ENCODE measurements at places on chromosomes 4 and X.

DNA sequence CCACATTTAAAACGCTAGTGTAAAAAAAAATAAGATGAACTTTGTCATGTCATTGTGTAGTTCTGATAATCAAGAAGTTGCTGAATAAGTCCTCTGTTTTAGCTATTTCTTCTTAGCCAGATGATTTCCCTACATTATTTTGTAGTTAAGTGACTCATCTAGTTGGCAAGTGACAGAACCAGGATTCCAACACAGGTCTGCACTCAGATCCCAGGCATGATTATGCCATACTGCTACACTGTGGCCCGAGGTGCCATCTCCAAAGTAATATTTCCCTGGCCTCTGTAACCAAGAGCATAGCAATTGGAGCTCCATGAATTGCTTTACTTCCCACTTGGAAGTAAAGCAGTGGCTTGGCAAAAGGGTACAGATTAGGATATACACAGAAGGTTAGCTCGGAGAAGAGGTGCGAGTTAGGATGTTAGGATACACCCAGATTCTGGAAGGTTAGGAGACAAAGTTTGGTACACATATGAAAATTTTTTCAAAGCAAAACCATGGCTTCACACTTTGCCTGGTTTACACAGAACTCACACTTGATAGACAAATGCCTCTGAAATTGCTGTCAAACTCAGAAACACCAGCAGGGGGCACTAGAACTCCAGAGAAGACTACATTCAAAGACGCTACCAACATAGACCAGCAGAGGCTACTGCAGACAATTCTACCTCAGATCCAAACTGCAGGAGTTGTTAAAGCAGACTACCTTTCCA lies 41.4 kb downstream of the SRPX2 start:
- DNase-seq = peak; percentile 79

DNA sequence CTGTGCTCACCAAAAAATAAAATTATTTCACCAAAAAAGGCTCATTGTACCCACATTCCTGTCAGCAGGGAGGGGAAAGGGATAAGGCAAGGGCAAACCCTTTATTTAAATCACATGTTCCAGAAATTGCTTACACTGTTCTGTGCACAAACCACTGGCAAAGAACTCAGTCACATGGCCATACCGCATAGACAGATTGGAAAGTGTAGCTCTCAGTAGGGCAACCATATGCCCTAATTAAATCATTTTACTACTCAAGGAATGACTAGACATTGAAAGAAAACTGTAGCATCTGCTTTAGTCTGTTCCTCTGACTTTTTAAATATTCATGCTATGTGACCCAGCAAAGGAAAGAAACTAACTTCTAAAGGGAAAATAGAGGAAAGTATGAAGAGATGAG lies 119.2 kb upstream of the FAM241A start:
- DNase-seq = no peak

GRCh38 chr4:20196476-20196875 lies 55.2 kb upstream of the SLIT2 start:
- DNase-seq = no peak

- no peak for DNase-seq
These were observed 667.2 kb downstream of the GRID2 start for GRCh38 chr4:92970996-92971395.

GRCh38 chr4:168325591-168325990 lies 7.0 kb upstream of the DDX60 start:
- no peak for DNase-seq

DNA sequence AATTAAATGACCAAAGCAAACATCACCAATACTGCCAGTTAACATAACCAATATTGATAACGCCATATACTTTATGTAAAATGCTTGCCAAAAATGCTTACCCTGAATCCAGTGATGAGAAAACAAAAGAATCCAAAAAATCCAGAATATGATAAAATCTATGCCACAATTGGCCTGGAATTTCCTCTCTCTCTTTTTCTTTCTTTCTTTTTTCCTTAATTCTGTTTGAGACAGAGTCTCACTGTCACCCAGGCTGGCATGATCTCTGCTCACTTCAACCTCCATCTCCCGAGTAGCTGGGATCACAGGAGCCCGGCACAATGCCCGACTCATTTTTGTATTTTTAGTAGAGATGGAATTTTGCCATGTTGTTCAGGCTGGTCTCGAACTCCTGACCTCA lies 9.8 kb upstream of the SLC7A11 start:
- DNase-seq = no peak

DNA sequence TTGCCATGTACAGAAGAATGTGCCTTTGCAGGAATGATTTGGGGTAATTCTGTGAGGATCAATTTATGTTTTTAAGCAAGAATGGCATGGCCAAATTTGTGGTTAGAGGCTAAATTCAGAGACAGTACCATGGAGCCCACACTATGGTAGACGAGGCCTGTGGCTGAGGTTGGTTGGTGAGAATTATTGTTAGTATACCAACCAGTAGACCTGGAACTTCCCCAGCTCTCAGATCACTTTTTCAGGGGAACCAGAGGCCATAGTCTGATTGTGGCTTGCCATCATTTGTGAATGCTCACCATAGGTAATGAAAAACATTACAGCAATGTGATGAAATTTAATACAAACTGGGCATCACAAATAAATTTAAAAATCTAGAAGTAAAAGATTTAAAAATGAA lies 56.3 kb downstream of the SHISA3 start:
- DNase-seq = no peak

GRCh38 chr4:186161138-186161537 lies 30.2 kb upstream of the CYP4V2 start:
- no peak for DNase-seq

DNA sequence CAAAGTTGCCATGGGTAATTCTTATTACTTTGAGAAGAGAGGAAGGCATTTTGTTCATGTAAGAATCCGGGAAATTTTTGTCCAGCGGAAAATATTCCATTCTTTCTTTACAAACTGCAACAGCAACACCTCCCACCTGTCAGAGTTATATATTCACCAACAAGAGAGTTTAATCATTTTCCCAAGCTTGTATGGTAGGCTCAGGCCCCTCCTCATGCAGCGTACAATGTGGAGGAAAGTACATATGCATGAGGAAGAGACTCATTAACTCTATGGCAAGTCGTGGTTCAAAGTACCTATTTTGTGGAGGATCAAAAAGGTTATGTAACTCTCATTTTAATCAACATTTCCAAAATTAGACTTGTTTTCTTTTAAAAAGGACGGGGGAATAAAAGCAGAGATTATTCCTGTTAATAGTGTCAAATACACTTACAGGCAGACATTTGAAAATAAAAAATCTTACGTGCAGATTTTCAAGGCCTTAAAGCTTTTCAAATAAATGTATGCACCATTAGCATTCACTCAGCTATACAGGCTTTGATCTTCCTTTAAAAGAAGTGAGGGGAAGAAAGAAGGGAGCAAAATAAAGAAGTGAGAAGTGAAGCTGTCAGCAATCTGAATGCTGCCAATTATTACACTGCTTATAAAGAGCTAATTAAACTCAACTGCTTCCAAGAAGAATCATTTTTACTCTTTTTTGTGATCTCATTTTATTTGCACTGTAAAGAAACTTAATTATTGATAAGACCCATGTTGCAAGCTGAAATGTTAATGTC lies 204.8 kb downstream of the FAT4 start:
- no peak for DNase-seq

GRCh38 chr4:112819729-112820128 lies 182.8 kb downstream of the LARP7 start:
- DNase-seq = no peak

DNA sequence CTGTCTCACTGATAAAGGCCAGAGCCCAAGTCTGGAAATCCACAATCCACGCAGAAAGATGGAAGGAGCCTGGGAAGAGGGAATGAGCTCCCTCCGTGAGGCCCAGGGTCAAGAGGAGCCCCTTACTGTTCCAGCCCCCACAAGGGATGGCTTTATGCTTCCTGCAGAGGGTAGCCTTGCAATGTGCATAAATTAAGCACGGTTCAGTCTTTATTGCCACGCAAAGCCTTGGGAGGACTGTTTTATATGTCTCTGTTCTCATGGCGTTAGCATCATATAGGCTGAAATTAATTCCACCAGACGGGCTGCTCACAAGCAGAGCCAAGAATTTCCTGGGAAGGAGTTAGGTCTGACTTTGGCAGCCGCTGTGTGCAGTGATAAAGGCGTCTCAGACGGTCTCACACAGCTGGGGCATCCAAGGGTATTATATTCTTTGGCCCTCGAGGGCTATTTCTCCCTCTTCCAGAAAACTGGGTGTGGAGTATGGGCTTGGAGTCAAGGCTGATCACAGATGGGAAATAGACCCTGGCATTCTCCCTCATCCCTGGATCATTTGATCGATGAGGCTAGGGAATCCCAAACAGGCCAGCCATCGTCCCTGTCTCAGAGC lies 38.5 kb downstream of the CYTL1 start:
- DNase-seq = no peak

- no peak for DNase-seq
These were observed 2.2 kb upstream of the PCDH18 start for GRCh38 chr4:137534516-137534915.

GRCh38 chr4:141192564-141192963 lies 28.1 kb upstream of the ZNF330 start:
- DNase-seq = no peak

DNA sequence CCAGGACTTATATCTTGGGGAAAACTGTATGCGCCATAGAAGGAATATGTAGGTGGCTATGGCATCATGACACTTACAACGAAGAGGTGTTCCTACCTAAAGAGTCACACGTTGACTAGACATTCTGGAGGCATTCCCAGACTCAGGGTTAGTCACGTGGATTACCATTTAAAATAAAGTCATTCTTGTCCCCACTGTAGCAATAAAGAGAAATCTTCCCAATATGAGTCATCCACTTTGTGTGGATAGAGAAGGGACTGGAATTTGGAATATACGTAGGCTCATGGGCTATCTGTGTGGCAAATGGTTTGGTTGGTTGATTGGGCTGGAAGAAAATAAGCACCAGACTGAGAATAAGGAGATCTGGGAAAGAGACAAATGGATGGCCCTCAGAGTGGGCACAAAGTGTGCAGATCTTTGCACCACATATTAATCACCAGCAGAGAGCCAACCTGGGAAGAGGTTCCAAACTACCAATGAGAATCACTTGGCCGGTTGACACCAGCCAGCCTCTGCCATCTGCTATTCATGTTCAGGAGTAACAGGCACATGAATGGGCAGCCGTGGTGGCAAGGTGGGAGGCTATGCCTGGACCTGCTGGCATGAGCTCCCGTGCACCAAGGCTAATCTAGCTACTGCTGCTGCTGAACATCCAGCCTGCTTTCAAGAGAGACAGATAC lies 41.0 kb downstream of the MTNR1A start:
- no peak for DNase-seq

GRCh38 chrX:68204521-68205038 lies 228.7 kb downstream of the OPHN1 start:
- no peak for DNase-seq

- DNase-seq = no peak
These were observed 90.7 kb downstream of the GPRIN3 start for GRCh38 chr4:89216866-89217265.

GRCh38 chr4:94722748-94723147 lies 35.0 kb upstream of the BMPR1B start:
- no peak for DNase-seq

GRCh38 chrX:112164420-112164819 lies 81.8 kb upstream of the TRPC5 start:
- DNase-seq = no peak

DNA sequence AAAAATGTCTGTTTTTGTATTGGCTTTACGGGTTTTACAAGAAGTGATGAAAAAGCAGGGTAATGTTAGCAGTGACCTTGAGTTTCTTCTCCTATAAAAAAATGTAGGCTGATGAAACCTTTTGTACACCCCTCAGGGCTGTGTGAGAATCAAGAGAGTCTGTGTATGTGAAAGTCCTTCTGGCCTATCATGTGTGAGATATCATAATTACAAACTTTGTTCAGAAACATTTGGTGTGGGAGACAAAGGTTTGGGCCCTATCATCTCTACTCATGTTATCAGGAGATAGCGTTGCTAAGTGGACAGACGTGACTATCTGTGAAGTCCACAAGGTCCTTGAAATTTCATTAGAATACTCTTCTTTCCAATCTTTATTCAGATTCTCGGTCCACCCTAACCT lies 170.6 kb upstream of the HAND2 start:
- no peak for DNase-seq

DNA sequence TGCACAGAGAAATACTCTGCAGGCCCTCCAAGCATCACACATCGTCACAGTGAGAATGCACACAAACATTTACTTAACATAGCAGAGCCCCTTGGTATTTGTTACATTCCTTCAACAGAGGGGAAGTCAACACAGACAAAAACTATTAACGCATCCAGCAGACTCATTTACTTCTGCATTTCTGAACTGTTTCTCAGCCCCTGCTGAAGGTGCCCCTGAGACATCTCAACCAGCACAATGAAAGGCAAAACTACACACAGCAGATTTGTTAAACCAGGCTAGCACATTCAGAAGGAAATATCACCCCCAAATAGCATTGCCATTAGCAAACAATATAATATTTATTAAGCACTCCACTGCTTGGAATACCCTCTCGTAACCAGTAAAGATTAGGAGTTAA lies 367.0 kb downstream of the RAB28 start:
- no peak for DNase-seq

GRCh38 chrX:102745857-102746584 lies 25.5 kb downstream of the GPRASP3 start:
- DNase-seq = no peak

DNA sequence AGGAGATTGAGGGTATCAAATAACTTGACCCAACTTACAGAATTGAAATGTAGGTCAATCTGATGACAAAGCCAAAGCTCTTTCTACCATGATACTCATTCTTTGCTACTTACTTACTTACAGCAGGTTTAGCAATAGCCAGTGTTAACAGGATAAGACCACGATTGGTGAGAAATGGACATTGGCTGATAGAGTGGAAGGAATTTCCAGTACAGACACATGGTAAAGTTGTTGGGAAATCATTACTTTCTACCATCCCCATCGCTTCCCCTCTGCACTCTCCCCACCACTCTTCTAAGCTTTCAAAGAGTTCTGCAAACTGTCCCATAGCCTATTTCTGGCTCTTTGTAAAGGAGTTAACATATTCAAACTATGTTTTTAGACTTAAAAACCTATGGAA lies 119.7 kb downstream of the CHRNA9 start:
- no peak for DNase-seq

All from right atrium auricular region (tissue), 2 donors.